ENCODE measurements at places on chromosomes 3 and 15.

DNA sequence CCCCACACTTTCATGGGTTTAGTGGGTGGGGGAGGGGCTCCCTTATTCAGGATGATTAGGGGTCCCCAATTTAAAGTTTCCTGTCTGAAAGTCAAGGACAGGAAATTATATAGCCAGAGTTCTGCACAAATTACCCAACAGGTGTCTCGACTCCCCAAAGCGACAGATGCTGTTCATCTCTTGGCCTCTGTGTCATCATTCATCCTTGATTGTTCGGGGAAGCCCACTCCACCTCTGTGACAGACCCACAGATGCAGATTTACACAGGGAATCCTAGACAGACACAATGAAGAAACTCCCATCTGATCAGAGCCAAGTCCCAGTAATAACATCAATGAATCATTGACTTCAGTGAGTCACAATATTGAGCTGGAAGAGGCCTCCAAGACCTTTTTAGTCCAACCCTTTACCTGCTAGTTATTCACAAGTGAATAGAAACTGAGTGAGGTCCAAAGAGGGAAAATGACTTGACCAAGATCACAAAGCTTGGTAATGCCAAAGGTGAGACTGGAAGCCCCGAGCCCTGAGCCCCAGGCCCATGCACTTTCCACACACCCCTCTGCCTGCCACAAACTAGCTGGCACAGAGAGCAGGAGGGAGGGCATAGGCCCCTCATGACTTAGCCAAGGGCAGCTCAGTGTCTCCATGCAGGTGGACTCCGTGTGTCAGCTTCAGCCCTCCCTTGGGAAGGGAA, 7.9 kb upstream of the SRP14 start:
- no peak for DNase-seq

DNA sequence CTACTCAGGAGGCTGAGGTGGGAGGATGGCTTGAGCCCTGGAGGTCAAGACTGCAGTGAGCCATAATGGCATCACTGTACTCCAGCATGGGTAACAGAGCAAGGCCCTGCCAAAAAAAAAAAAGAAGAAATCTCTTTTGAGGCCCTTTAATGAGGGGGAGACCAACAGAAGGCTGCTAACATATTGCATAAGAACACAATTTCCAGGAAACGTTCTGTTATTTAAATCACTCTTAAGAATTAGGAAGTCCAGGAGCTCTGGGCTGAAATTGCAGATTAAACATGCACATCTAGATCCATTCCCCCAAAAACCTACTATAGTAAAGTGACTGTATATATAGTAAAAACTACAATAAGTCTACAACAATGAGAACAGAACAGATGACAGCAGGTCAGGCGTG, 16.1 kb upstream of the BLM start:
- no peak for DNase-seq

- no peak for DNase-seq
Measured at GRCh38 chr15:97156739-97157265, 803.7 kb upstream of the ARRDC4 start.

DNA sequence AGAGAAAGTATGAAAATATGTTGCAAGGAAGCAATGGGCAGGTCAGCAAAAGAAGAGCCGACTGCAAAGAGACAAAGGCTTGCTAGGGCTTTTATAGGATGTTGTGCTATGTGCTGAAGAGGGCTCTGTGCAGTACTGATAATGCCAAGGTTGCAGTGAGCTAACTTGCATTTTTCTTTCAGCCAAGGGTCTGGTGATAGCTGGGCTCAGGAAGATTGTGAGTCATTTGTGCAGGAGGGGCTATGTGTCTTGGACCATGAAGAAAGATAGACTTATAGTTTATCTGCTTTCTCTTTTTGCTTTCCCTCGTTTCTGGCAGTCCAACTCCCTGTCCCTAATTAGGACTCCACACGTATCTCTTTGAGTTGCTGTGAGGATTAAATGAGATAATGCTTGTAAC, 64.5 kb upstream of the LRIG1 start:
- no peak for DNase-seq

DNA sequence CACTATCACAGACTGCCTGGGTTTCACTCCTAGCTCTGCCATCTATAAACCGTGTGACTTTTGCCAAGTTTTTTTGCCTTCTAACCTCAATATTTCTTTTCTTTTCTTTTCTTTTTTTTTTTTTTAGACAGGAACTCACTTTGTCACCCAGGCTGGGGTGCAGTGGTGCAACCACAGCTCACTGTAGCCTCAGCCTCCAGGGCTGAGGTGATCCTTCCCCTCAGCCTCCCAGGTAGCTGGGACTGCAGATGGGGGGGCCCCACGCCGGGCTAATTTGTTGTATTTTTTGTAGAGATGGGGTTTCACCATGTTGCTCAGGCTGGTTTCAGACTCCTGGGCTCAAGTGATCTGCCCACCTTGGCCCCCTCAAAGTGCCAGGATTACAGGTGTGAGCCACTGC, 3.2 kb upstream of the ADAM10 start:
- no peak for DNase-seq

GRCh38 chr3:28726840-28727239, 378.2 kb upstream of the AZI2 start:
- no peak for DNase-seq

GRCh38 chr15:98826658-98827057, 178.3 kb downstream of the IGF1R start:
- no peak for DNase-seq

DNA sequence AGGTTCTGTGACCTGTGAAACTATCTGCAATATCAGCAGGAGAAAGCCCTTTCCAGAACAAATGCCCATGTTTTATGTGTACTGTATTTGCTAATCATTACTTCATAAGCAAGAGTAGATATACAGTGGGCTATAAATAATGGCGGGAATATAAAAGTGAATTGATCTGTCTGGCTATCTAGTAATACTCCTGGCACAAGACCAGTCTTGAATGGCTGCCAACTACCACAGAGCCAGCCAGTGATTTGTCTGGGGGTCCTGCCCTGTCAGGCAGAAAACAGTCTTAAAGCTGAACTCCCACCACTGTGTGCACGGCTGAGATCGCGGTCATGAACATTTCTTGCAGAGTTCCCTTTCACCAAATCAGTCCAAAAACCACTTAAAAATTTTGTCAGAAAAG, 176.3 kb downstream of the MEIS2 start:
- no peak for DNase-seq

- DNase-seq: no peak
Measured at GRCh38 chr3:69231929-69232440, 109.6 kb upstream of the LMOD3 start.

- no peak for DNase-seq
Measured at GRCh38 chr3:184942735-184943134, 130.8 kb downstream of the VPS8 start.

DNA sequence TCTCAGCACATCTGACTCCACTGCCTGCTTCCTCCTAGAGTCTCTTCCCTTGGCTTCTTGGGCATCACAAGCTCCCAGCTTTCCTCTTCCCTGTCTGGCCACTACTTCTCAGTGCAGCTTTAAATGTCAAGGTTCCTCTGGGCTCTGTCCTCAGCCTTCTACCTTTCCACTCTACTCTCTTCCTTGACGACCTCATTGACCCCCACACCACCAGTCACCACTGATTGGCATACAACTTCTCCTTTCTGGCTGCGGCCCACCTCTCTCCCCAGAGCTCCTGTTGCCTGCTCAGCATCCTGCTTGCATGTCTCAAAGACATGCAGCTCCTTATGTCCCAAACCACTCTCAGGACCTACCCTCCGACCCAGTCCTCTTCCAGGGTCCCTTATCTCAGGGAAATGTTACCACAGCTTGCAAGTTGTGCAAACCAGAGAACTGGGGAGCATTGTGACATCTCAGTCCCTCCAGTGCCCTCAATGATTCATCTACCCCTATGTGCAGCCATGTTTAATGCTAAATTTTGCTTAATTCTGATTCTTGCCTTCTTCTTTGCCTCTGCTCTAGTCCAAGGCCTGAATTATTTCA, 49.9 kb downstream of the TRPM1 start:
- DNase-seq: no peak

GRCh38 chr3:111081008-111081545, 9.5 kb downstream of the NECTIN3 start:
- DNase-seq: no peak

- no peak for DNase-seq
Measured at GRCh38 chr3:16148783-16149182, 25.7 kb upstream of the GALNT15 start.

- DNase-seq: no peak
Measured at GRCh38 chr3:53174346-53175250, 13.6 kb downstream of the PRKCD start.

- no peak for DNase-seq
Measured at GRCh38 chr15:46496491-46497115, 861.8 kb downstream of the SQOR start.

- no peak for DNase-seq
Measured at GRCh38 chr15:31510057-31510456, 183.4 kb downstream of the KLF13 start.

DNA sequence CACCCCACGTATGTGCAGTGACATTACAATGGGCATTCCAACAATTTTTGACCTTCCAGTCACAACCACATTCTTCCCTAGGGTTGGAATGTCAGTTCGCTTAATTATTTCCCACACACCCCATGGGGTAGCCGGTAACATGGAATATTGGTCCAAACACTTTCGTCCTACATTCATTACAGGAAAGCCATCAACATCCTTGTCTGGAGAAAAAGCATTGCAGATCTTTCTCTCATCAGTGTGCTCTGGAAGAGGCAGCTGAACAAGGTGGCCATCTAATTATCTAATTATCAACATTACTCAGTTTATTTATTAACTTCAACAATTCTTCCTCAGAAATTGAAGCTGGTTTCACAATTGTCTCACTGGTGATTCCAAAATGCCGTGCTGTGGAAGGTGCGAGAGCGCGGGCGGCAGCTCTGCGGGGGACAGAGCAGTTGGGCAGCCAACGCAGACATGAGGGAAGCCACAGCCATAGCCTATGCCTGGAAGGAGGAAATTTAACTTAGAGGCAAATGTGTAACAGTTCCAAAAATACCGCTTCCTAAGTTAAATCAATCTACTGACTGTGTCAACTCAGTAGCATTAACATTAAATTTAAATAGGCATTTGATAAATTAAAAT, 1158.9 kb upstream of the EPHA6 start:
- no peak for DNase-seq

DNA sequence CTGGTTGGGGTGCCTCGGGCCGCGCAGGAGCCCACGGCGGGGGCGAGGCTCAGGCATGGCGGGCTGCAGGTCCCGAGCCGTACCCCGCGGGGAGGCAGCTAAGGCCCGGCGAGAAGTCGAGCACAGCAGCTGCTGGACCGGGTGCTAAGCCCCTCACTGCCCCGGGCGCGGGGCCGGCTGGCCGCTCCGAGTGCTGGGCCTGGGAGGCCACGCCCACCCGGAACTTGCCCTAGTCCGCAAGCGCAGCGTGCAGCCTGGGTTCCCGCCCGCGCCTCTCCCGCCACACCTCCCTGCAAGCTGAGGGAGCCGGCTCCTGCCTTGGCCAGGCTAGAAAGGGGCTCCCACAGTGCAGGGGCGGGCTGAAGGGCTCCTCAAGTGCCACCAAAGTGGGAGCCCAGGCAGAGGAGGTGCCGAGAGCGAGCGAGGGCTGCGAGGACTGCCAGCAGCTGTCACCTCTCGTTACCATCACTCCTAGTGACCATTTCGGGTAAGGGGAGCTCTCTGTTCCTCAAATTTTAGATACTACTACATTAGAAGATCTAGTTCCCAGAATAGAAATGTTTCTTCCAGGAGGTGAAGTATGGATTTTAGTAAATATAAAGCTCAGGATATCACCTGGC, 417.0 kb upstream of the AGTR1 start:
- DNase-seq: no peak

GRCh38 chr15:75450307-75451201, 936 bp downstream of the SIN3A start:
- peak; percentile 93 for DNase-seq

DNA sequence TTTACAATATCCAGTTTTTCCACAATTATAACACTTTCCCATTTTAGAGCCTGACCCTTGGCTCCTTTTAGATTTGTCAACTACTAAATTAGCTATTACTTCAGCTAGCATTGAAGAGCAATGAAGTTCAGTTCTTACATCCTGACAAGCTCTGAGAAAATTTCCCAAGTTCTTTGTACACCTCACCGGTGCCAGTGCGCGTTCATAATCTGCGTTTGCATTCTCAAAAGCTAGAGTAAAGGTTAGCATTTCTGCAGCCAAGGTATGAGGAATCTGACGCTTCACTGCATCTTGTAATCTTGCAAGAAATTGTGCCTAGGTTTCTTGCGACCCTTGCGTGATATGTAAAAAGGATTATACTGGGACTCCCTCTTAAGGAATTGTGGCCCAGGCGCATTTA, 25.2 kb upstream of the XCR1 start:
- DNase-seq: no peak

- DNase-seq: no peak
Measured at GRCh38 chr15:98967916-98968315, 39.7 kb downstream of the PGPEP1L start.

DNA sequence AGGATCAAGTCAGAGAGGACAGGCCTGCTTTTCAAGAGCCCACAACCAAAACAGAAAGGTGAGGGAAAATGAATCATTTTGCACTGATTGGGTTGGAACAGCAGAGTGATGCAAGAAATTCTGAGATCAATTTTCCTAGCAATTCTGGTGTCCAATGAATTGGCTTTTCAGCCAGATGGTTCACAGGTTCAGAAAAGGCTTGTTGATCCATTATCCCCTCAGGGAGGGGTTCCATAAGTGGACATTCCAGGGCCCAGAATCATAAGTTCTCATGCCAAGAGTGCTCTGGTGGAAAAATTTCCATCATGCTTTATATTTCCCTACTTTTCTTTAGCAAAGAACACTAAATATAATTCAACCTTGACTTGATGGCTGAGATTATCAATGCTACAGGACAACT, 16.2 kb downstream of the RBP2 start:
- DNase-seq: no peak

DNA sequence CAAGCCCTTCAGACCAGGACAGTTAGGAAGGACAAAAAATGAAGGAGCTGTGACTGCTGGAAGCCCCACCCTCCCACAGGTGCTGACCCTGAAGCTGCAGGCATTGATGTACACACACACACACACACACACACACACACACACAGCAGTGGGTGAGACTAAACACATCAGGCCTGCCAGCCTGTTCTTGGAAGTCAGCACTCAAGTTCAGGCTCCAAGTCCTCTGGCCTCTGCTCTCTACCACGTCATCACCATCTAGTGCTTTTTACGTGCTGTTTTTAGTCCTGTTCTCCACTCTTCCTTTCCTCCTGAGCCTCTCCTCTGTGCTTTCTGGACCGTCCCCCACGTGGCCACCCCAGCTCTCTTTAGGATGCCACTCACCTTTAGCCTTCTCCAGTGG, 5.4 kb upstream of the KBTBD12 start:
- DNase-seq: no peak
